ENCODE measurements at places on chromosomes 6 and 20.

DNA sequence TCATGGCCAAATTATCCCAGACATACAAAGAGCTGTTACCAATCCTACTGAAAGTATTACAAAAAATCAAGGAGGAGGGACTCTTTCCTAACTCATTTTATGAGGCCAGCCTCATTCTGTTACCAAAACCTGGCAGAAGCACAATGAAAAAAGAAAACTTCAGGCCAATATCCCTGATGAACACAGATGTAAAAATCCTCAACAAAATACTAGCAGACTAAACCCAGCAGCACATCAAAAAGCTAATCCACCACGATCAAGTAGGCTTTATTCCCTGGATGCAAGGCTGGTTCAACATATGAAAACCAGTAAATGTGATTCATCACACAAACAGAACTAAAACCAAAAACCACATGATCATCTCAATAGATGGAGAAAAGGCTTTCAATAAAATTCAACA lies 109.2 kb downstream of the C6orf118 start:
- DNase-seq = no peak

DNA sequence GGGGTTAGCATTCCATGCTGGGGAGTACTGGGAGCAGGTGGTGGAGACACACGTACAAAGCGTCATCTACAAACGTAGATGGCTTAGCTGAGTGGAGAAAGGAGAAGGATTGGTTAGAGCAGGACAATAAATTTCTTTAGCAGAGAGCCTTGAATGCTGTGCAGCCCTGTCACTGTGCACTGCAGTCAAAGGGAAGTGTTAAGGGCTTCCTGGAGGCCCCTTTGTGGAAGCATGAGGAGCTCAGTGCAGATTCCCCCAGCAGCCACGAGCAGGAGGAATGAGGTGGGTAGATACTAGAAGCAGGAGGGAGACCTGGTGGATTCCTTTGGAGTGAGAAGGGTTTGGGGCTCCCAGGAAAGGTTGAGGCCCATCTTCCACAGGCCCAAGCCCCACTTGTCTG lies 6.1 kb upstream of the TREML4 start:
- no peak for DNase-seq

DNA sequence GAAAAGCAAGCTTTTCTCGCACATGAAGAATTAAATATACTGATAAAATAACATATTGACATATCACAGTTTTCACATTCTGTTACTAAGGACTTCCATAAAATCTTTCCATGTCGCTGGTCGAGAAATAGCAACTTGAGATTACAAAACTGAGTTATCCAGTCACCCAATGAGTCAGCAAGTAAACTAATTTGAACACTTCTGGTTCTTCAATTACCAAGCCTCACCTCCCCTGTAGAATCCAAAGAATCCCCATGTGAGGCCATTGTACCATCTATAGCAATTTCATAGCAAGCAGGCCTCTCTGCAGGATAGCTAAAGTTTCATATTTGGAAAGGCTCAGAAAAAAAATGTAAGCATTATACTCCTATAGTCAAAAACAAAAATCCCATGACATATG lies 87.3 kb downstream of the PKHD1 start:
- DNase-seq = no peak

DNA sequence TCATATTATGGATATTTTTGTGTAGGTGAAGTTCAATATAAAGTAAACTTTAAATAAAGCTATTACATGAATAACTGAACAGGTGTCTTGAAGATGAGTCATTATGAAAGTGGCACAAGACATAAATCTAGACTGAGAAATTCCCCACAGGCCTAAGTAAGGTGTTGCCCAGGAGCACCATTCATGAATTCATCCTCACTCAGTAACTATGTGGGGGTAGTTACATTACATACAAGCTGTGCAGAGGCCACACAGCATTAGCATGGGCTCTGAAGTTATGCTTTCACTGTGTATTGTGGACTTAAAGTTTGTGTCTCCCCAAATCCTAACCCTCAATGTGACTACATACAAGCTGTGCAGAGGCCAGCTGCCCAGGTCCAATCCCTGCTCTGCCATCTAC lies 65.9 kb downstream of the BCAS1 start:
- DNase-seq = no peak

DNA sequence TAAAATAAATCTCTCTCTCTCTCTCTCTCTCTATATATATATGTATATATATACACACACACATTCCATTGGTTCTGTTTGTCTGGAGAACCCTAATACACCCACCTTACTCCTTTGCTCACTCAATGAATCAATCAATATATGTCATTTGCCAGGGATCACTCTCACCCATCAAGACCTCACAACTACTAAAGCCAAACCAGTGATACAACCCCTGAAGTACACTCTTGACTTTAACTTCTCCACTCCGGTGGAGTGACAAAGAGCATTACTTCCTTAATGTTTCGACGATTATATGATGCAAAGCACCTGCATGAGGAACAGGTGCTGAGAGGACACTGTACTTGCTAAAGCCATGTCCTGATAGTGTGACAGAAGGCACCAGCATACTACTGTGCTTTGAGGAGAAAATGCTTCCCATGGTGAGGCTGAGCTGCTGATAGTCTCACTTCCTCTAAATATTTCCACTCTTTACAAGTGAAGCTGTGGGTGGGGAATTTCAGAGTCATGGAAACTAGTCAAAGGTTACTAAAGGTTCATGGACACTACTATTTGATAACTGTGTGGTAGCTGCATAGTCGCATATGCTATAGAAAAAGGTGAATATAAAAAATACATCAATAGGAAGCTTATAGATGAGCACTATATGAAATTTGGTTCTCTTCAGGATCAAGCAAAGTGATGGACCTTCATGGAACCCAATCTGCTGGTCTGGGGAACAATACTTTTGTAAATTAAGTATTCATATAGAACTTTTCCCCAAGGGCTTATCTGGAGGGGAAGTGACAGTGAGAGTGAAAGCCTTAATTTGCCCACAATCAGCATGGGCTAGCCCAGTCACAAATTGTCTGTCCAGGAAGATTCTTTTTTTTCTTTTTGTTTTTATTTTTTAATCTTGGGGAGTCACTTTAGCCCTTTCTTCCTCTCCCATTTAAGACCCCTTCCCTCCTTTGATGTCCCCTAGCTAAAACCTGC lies 141.9 kb upstream of the NEDD9 start:
- DNase-seq = no peak

Measured in stimulated activated CD8-positive, alpha-beta memory T cell treated with anti-CD3 and anti-CD28 coated beads, Interleukin-4, amount 100 ng/mL, for 48 hours (primary cell).